ENCODE measurements at places on chromosomes 5 and 9.

- no peak for DNase-seq
Measured at GRCh38 chr9:34458959-34459340, 345 bp downstream of the DNAI1 start.

DNA sequence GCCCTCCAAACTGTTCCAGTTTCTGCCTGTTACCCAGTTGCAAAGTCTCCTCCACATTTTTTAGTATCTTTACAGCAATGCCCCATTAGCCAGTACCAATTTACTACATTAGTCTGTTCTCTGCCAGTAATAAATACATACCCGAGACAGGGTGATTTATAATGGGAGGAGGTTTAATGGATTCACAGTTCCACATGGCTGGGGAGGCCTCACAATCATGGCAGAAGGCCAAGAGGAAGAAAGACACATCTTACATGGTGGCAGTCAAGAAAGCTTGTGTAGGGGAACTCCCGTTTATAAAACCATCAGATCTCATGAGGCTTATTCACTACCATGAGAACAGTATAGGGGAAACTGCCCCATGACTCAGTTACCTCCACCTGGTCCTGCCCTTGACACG lies 600.7 kb upstream of the CDH6 start:
- no peak for DNase-seq

DNA sequence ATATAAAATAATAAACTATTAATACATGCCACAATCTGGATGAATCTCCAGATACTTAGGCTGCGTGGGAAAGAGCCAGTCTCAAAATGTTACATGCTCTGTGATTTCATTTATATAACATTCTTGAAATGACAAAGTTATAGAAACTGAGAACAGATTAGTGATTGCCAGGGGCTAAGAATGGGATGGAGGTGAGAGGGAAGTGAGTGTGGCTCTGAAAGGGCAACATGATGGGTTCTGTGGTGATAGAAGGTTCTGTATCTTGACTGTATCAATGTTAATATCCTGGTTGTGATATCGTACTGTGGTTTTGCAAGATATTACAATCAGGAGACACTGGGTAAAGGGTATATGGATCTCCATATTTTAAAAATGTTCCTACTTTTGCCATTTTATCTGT lies 50.7 kb downstream of the SPEF2 start:
- DNase-seq = no peak

- no peak for DNase-seq
Measured at GRCh38 chr9:20551835-20552234, 70.5 kb downstream of the MLLT3 start.

DNA sequence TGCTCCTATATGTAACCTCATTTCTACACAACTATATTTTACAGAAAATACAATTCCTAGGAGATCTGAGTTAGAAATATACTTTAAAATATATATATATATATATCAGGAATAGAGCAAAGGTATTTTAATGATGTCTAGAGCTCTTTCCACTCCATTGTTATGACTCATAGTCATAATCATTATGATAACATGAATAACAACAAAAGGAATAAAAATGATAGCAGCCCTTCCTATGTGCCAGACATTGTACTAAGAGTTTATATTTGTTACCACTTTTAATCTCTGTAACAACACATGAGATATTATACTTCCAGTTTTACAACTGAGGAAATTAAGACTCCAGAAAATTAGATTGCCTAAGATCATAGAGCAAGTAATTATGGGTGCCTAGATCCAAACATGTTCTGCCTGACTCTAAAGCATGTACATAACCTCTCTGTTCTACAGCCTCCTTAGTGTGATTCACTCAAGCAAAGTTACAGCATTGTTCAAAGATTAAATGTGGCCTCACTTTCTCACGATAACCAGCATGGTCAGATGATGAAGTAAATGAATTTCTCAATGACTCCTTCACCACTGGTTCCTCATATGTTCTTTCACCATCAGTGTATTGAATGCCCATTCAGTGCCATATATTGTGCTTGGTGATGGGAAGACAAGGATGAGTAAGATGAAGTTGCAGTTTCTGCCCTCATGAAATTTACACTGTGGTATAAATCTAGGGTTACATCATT lies 452.1 kb downstream of the EFNA5 start:
- no peak for DNase-seq

- DNase-seq = no peak
Measured at GRCh38 chr5:174511714-174512253, 212.6 kb upstream of the MSX2 start.

DNA sequence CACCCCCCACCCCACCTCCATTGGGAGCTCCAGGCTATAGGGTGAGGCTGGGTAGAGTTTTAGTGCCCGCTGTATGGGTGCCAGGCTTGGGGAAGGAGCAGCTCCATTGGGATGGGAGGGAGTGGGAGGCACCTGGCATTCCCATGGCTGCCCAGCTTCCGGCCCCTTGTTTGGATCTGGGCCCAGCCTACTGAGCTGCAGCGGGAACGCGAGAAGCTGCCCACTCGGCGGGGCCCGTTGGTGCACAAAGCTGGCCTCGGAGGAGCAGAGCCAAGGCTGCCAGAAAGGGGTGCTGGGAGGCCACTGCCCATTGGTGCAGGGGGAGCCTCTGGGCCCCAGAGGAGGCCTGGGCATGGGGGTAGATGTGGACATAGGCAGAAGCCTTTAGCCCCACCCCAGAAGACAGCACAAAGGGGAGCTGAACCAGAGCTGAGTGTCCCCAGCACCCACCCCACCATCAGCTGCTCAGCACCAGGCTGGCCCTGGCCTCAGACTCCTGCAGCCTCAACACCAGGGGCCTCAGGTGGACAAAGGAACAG lies 4.4 kb downstream of the LCN9 start:
- DNase-seq = no peak

DNA sequence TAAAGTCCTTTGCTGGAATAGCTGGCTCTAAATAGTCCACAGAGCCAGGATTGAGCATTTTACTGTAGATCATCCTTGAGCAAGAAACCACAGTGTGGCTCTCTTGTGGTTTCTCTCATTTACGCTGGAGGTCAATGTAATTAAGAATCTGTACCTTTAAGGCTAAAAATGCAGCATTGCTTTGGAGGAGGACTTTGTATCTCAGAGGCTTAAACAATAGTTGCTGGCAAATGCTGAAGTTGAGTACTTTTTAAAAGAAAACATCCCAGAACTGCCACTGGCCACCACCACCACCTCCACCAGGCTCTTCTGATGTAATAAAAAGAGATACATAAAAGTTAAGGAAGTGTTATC lies 177.3 kb upstream of the ADAMTSL1 start:
- no peak for DNase-seq

- no peak for DNase-seq
Measured at GRCh38 chr9:4704129-4704528, 24.8 kb downstream of the CDC37L1 start.

GRCh38 chr5:161513942-161514341 lies 32.6 kb downstream of the GABRB2 start:
- no peak for DNase-seq

DNA sequence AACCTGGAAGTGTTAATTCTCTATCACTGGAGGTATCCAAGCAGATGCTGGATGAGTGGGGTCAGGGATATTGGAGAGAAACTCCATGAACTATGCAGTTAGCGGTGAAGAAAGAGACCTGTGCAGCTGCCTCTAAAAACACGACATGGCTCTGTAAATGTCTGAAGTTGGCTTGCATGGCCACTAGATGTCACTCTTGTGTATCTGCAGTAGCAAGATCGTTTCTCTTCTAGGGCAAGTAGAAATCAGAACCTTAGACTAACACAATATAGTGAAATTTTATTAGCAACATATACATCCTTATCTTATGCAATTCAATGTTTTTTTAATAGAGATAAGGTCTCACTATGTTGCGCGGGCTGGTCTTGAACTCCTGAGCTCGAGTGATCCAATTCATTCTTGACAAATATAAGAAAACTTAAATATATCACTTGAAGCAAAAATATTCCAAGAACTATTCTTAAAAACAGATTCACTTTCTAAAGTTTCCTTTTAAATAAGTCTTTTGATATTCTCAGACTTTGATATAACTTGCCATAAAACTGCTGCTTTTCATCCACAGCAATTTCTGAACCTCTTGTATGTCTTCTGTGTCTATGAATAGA lies 2.9 kb downstream of the OR2S2 start:
- DNase-seq = peak; percentile 68

GRCh38 chr9:87595610-87596009 lies 97.9 kb downstream of the DAPK1 start:
- no peak for DNase-seq

DNA sequence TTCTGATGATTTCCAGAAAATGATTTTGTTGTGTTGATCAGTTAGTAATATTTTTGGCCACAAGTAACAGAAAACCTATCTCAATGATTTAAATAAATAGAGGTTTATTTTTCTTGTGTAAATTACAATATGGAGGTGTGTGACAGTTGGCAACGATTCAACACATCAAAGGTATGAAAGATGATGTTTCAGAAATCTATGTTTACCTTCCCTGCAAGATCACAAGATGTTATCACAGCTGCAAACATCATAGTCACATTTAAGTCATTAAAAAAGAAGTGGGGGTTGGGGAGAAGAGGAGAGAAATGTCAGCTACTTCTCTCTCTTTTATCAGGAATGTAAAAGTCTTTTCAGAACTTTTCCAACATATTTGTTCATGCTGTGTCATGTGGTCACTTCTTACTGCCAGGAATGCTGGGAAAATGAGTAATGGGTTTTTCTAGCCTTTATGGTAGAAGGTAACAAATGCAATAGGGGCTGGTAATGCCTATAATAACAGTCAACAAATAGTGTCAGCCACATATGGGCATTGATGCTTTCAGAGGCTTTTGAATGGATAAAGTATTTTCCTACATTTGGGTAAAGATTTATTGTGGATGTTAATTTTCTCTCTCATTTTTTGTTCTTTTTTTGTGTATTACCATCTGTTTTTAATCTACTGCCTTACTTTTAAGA lies 742.7 kb downstream of the TLE1 start:
- DNase-seq = no peak

DNA sequence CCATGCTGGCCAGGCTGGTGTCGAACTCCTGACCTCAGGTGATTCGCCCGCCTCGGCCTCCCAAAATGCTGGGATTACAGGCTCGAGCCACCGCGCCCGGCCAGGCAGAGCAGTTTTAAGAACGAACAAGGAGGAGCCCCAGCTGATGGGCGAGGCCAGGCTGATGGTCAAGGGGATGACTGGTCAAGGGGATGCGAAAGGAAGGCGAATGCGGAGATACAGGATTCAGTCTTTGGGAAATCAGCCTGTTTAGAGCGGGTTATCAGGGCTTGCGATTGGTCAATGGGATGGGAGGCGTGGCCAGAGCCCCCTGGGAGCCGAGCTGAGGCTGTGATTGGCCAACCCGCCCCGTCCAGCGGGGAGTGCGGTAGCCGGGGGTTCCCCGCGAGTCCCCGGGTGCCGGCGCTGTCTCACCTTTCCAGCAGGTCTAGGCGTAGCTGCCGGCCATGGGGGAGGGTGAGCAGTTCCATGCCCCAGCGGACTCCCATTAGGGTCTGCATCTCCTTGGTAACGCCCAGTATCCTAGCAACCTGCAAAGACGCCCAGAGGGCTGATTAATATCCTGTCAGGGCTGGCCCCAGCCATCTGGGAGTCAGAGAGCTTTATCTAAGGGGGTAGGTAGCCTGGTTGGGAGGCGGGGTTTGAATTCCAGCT lies 7.5 kb upstream of the TOR2A start:
- no peak for DNase-seq

DNA sequence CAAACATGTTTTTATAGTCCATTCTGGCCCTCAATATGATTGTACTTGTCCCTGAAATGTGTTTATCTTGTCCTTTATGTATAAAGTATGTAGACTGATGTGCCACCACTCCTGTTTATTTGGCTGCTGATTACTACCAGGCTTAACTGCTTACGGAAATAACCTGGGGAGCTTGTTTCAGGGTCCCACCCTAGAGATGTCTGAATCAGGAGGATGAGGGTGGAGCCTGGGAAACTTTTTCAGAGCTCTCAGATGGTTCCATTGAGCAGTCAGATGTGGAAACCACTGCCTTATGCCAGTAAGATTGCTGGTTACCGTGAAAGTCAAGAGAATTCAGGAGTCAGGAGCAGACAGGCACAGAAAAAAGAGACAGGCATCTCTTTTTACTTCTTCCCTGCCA lies 19.2 kb downstream of the SLC23A1 start:
- no peak for DNase-seq

DNA sequence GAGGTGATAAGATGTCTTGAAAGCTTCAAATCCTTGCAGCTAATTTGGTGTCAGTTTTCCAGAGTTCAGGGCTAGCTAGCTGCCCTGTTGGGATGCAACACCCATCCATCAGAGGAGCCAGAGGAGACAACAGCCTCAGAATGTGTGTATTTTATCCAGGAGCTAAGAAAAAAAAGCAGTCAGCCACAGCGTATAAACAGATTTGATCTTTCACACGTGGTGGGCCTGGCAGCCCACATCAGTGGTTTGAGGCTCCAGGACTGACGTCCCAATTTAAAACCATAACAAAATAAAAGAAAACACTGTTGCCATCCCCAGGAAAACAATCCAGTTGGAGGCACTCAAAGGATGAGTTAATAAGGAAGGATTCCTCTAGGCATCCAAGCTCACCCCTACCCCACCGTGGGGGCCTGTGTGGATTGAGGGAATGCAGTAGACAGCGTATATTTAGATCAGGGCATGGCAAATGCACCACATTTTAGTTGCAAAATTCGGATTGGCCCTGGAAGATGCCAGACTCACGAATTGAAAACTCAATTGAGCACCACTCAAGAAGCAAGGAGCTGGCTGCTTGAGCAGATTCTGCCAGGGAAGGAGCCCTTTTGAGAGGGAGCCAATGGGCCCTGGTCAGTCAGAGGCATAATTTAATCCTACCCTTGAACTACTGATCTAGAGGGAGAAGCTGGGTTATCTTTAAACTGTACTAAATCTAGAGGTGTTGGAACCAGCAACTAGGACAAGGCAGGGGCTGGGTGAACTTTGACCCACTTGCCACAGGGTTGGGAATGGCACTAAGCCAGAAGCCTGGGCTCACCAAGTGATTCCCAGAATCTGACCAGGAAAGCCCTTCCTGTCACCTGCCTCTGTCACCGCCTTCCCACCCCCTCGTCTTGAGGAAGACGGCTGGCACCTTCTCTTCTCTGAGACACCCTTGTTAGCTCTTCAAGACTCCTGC lies 17.5 kb downstream of the ADRA1B start:
- DNase-seq = no peak

DNA sequence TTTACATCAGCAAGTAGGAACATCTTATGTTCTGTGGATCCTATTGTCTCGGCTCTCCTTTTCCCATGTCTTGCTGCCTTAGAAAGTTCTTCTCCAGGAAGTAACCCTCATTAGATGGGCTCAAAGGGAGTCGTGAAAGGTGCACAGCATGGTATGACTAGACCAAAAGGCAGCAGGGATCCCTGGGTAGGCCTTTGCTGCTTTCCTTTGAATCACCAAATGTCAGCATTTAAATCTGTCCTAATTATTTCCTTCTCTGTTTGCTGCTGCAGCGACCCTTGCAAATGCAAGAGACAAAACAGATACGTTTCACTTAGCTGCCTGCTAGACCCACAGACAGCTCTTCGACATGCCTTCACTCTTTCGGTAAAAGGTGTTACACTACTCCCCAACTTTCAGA lies 218.4 kb downstream of the ACTL7B start:
- DNase-seq = no peak

Data from transverse colon (tissue), 4 donors.